Inflammatory macrophage treated with lipopolysaccharide for 1 hour (primary cell): ENCODE measurements at places on chromosomes 2 and 18.

GRCh38 chr2:130728007-130728454 lies 839 bp upstream of the GPR148 start:
- DNase-seq = no peak

DNA sequence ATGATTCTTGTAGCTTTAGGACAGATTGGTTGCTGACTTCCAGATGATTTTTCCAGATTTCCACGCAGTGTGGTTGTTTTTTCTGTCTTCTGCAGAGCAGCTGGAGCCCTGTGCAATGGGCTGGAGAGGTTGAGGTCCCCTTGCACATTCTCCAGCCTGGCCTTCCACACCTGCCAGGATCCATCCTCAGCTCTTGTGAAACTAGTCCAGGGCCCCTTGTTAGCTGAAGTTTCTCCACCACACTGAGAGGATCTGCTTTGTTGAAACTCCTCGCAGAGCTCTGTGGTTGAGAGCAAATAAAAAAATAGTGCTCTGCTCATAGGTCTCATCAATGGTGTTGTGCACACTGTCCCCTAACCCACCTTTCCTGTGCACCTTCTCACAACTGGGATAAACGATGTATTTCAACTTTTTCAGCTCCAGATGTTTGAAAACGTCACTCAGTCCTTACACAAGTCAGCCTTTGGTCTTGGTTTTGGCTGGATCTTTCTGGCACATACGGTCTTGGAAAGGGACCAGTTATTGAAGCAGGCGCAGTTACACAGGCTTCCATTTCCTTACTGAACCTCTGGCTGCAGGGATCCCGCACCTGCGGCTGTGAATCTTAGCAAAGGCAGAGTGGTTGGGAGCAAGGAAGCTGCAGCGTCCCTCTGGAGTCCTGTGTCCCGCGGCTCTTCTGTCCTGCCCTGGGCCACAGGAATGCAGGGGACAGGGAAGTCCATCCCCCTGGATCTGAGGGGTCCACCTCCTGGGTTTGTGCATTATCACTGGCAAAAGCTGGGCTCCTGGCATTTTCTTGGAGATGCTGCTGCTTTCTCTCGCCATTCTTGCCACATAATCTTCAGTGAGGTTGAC lies 272.0 kb upstream of the DSEL start:
- DNase-seq = no peak

GRCh38 chr2:60556175-60556574 lies 2.7 kb upstream of the BCL11A start:
- no peak for DNase-seq

DNA sequence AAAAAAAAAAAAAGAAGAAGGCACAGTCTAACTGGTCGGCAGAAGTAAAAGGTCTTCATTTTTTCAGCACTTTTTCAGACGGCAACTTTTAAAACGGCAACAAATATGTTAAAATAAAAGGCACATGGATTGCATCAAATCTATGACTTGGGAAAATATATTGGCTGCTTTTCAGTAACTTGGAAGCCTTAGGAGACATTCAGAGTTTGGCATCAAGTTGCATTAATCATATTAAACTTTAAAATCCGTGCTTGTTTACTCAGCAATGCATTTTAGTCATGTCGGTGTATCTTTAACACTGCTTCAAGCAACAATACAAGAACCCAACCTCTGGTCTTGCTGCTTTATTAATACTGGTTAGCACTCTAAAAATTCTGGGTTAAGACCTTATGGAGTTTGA lies 111.1 kb downstream of the MEP1B start:
- DNase-seq = no peak

DNA sequence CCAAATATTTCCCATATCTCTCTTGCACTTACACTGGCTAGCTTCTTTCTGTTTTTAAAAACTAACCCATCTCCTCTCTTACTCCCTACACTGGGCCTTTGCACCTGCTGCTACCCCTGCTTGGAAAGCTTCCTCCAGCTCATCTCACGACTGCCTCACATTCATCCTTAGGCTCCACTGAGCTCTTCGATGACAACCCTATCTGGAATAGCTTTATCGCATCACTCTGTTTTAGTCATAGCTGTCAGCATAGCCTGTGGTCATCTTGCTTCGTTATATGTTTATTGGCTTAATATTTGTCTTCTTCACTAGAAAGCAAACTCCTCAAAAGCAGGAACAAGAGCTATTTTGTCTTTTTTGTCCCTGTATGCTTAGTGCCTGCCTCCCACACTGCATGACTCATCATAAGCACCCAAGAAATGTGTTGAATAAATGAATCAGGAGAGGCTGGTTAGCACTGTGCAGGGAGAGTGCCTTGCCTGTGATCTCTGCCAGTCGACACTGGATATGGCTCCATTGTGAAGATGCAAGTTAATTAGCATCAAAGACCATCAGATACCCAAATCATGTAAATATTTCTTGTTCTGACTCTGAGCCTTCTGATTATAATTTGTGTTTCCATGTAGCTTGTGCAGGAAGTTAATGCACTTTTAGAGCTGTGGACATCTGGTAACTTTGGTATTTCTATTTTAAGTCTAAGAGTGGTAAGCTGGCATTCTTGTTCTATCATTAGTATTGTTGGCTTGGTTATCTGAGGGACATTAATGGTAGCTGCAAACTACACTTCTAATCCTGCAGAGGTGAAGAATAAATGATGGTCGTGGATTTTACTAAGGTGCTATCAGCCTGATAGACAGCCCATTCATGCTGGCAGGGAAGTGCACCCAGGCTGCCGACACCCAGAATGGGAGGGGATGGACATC lies 10.3 kb upstream of the DYTN start:
- peak; percentile 67 for DNase-seq

DNA sequence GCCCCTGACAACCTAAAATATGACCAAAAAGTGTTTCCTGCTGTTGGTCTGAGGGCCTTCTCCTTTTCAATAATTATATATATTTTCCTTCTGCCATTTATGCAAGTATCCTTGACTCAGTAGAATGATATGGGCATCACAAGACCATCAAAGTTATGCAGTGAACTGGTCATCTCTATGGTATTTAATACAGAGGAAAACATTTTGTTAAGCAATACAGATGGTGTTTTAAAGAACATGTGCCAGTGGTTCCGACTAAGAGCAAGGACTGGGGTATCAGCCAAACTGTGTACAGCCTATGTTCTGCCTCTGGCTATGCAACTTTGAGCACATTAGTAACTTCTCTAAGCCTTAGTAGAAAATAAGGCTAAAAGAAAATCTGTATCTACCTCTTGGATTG lies 179.0 kb downstream of the TRABD2A start:
- no peak for DNase-seq

DNA sequence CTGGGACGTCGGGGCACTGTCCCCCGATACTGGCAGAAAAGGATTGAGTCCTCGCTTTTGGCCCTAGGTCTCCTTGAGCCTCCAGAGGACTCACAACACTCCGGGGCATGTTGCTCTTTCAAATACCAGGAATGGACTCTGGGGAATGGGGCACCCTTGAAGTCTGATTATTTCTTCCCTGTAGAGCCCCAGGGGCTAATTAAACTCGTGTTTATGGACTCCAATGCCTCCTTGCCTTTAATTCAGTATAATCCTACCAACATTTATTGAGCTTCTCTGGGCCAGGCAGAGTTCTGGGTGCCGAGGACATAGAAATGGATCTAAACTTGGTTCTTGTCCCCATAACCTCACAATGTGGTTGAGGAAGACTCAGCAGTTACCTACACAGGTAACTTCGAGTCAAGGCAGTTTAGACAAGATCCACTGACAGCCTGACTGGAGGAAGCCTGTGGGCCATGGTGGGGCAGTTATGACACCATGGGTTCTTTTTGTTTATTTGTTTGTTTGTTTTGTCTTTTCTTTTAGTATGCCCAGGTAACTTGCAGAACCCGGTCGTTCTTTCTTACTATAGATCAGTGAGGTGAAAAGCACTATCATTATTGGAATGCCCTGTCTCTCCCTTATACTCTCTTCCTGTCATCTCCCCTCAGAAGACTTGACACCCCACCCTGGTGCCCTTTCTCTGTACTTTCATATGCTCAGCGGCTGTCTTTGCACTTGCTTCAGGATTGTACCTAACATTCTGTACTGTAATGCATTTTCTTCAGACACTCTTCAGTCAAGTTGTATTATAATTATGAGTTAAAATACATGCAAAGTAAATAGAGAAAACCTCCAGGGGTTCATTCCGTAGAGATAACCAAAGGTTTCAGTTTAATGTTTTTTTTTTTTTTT lies 3.2 kb downstream of the CFLAR start:
- DNase-seq = no peak

- DNase-seq = no peak
Measured at GRCh38 chr2:202400941-202401340, 24.8 kb downstream of the BMPR2 start.

DNA sequence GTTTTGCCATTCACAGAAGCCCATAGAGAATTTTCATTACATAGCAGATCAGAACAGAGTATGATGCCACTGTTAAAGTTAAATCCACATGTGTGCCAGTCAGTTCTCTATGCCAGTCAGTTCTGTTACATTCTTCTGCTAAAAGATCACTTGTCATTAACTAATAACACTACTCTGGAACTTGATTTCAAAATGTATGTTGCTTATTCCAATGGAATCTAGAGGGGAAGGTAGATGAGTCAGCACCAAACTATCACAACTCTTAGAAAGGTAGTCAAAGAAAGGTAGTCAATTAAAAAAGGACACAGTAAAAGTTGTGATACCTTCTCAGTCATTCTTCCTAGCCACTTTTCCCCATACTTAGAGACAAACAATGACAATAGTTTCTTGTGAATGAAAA lies 1214.4 kb downstream of the LRP1B start:
- no peak for DNase-seq

DNA sequence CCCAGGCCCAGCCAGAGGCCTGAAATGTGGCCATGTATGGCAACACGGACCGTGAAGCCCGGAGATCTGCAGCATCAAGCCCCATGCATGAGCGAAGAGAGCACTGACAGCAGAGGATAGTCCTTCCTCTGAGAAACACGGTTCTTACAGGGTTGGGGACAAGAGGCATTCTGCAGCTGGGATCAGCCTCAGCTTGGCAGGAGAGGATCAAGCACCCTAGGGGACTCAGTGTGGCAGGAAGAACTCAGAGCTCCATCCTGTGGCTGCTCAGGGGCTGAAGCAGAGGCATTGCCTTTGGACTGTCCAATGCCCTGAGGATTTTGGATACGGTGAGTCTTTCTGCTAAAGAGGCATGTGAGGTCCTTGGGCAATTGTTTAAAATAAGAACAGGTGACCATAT lies 368.7 kb downstream of the ZNF516 start:
- DNase-seq = no peak

GRCh38 chr18:69874058-69874457 lies 73.6 kb downstream of the CD226 start:
- DNase-seq = no peak

DNA sequence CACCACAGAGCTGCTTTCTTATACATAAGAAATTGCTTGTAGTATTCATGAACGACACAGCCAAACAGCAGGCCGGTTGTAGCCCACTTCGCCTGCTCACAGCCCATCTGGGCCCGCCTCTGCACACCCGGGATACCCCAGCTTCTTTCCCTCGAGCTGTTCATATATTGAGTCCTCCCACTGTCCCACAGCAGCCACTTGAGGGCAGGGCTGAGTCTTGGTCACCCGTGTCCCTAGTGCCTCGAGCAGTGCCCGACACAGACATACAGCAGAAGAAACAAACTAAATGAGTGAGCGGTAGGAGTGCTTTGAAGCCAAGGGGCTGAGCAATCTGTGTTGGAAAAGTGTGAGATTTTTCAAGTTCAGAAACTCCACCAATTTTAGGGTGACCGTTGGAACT lies 251.4 kb downstream of the KLHL29 start:
- no peak for DNase-seq

- DNase-seq = no peak
Measured at GRCh38 chr2:15673919-15674636, 82.4 kb downstream of the DDX1 start.

DNA sequence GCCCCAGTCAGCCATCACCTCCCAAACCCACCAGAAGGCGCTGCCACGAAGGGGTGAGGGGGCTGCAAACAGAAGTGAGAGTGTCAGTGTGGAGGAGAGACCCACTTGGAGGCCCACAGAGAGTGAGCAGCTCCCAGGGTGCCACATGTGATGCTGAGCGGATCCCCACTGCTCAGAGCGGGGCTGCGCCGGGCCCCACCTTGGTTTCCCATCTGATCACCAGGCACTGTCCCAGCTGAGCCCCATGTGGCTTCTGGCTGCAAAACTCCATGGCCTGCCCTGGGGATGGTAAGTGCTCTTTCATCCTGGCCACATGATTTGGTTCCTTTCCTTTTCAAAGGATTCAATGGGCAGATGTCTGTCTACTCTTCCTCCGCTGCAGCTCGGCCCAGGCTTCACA lies 23.8 kb downstream of the SNORC start:
- no peak for DNase-seq

DNA sequence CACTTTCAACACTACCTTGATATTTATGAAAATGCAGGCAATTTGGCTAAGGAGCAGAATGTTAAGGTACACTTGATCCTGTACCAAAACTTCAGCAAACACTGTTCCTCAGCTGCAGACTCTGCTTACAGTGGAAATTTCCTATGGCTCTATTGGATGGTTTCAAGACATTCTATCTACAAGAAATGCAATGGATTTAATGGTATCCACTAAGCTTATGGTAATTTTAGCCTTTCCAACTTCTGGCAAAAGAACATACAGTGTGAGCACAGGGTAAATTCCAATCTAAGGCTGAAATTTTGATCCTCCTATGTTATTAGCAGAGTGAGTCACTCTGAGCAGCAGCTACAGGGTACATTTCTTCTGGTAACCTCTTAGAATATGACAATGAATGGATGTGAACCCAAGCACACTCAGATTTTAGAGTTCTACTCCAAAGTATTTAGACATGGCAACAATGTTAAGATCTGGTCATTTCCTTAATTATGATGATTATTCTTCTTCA lies 361.8 kb upstream of the PIK3C3 start:
- no peak for DNase-seq

- DNase-seq = no peak
Measured at GRCh38 chr2:70560442-70560841, 6.8 kb upstream of the TGFA start.

- no peak for DNase-seq
Measured at GRCh38 chr2:12704378-12704777, 12.4 kb upstream of the TRIB2 start.

DNA sequence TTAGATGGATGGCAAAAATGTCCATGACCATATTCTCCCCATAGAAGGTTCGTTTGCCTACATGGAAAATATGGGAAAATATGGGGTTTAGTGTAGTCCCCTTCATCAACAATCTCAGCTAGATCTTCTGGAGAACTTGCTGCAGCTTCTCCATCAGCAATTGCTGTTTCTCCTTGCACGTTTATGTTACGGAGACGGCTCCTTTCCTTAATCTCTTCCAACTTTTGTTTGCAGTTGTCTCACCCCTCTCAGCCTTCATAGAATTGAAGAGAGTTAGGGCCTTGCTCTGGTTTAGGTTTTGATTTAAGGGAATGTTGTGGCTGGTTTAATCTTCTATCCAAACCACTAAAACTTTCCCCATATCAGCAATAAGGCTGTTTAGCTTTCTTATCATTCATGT lies 28.9 kb downstream of the MYCN start:
- DNase-seq = no peak
